ENCODE measurements at places on chromosomes 6 and 20. TPM values are rescaled to one million over a fixed set of nuclear protein-coding genes. Genes with fewer than 3 reads are reported as not detected.

WFDC12 gene
- polyA plus RNA-seq = not detected

PNISR gene
- polyA plus RNA-seq = 440 TPM

AKAP12 gene
- 113 TPM for polyA plus RNA-seq

MYCT1 gene
- polyA plus RNA-seq = 38.1 TPM

CFAP206 gene
- 1.6 TPM for polyA plus RNA-seq

ZNF311 gene
- 7.9 TPM for polyA plus RNA-seq

DNA sequence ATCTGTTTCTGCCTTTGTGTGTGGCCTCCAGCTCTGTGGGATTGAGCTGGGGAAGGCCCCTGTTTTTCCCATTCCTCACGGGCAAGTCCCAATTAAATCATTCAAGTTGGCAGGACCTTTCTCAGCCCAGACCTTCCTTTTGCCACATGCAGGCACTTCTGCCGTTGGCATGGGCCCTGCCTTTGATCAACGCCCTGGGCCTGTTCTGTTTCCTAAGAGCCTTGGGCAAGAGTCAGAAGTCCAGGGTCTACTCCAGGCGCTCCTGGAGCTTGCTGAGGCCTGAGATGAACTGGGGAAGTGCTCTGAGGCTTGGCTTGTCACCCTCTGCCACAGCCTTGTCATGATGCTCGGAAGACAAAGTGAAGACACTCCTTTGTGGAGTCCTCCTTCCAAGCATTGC, 7.1 kb downstream of the IP6K3 start:
- DNase-seq = no peak

DNA sequence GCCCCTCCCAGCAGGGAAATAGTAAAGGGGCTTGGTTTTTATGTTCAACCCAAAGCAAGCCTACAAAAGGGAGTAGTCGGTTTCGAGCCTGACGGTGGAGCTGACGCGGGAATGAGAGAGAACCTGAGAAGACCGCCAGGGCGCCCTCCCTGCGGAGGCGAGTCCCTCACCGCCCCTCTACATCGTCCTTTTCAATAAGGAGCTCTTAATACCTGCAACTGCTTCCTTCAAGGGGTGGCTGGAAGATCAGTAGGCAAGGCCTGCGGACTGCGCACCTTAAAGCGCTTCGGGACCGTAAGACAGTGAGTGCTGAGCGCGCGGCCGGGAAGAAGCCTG, 709 bp upstream of the ZNF76 start:
- DNase-seq = no peak

DNA sequence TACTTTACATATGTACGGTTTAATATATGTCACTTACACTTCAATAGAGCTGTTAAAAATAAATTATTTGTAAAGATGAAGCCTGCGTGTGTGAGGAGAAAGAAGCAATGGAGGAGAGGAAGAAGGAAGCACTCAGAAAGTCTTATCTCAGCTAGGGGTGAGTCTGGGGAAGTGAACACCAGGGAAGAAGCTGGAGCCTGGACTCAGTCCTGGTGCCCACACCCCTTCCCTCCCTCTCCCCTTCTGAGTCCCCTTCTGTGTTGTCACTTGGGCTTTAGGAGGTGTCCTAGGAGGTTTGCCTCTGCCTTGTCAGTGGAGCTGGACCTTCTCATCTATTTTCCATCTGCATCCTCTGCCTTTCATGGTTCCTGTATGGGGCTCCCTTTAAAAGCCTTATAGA, 1.9 kb downstream of the SIRPB2 start:
- no peak for DNase-seq

DNA sequence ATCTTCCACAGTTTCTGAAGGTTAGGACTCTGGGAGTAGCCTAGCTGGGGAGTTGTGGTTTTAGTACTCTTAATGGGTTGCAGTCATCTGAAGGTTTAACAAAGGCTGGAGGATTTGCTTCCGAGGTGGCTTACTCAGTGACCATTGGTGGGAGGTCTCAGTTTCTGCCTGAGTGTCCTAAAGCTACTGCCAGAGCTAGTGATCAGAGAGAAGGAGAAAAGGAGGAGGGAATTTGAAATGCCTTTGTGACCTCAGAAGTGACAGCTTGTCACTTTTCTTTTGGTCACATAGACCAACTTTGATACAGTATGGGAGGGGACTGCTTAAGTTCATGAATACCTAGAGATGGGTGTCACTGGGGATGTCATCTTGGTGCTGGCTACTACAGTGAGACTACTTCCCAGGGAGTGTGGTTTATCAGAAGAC, 41.3 kb downstream of the NCOA3 start:
- DNase-seq = no peak

DNA sequence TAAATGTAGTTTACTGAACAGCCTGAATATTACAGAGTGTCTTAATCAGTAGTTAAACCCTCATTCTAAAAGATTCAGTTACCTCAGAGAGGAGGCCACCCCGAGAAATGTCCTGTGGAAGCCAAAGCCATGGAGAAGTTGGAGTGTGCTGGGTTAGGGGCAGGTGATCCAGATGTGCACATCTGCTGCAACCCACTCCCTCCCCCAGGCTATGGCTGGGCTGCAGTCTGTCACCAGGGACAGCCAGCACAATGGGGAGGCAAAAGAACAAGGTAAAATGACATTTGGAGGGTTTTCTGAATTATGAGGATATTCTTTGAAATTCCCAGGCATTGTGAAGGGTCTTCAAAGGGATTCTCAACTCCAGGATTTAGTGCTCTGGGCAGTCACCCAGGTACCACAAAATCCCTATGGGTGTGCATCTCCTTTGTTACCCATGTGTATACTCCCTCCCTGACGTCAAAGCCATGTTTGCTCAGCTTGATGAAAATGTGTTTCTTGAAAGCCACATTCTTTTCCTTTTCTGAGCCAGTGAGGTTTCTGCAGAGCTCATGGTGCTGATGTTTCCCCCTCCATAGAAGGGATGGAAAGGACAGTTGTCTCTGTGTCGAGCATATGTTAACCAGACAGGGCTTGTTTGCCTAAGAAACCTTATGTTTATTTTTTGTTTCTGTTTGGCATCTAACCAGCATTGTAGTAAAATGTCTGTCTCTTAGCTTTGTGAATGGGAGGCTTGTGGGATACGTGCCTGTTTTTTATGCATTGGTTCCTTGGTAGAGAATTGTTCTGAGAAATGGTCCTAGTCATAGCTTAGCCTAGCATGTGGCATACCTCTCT, 212.3 kb upstream of the TBX18 start:
- DNase-seq = no peak

GRCh38 chr6:119800526-119800925, 451.0 kb upstream of the MAN1A1 start:
- DNase-seq = no peak

DNA sequence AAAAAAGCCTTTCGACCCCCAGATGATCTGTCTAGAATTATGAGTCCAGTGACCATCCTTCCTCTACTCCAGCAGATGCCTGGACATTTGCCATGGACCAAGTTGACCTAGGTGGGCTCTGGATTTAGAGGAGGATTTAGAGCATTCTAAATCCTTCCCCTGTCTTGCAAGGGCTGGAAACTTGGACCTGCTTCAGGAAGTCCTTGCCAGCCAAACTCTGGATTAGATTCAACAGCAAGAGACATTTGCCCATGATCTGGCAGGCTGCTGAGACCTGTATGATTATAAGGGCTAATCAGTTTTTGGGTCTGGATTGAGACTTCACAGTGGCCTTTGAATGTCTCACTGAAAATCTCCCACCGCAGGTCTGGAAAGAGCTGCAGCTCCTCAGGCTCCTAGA, 13.1 kb upstream of the HDGFL1 start:
- no peak for DNase-seq

- no peak for DNase-seq
Measured at GRCh38 chr6:154277629-154278017, 79.0 kb downstream of the IPCEF1 start.

DNA sequence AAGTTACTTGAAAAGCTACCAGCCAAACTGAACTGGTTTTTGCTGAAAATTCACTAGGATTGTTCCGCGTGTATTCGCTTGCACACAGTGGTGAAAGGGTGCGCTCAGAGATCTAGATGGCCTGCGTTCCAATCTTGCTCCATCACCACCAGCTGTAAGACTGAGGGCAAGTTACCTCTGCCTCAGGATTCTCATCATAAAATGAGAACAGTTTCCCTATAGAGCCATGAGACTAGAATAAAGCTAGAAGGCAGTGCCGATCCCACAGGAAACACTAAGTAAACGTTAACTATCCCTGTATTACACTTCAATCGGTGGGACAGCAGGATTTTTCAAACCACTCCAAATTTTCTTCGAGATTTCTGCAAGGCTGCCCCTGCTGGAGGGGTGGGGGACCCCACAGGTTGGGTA, 838 bp downstream of the AHCY start:
- DNase-seq = no peak

DNA sequence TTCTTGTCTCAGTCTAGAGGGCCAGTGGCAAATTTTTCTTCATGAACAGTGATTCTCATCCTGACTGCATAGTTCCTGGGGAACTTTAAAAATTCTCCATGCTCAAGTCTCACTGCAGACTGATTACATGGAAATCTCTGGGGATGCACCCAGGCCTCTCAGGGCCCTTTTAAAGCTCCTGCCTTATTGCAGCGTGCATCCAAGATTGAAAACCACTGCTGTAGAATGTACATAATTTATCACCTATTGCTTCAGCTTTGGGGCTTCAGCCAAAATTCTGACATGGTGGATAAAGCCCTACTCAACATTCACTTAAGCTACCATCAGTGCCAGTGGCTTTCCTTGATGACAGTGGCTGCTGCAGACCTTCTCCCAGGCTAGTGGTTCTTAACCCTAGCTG, 143.8 kb downstream of the BTBD3 start:
- no peak for DNase-seq

- no peak for DNase-seq
Measured at GRCh38 chr6:99885051-99885450, 109.0 kb downstream of the MCHR2 start.

- DNase-seq = peak; percentile 27
Measured at GRCh38 chr6:56227071-56227879, 20.1 kb downstream of the COL21A1 start.

Data from right lung (tissue), 10 donors.